ENCODE measurements at places on chromosomes 12 and 14.

DNA sequence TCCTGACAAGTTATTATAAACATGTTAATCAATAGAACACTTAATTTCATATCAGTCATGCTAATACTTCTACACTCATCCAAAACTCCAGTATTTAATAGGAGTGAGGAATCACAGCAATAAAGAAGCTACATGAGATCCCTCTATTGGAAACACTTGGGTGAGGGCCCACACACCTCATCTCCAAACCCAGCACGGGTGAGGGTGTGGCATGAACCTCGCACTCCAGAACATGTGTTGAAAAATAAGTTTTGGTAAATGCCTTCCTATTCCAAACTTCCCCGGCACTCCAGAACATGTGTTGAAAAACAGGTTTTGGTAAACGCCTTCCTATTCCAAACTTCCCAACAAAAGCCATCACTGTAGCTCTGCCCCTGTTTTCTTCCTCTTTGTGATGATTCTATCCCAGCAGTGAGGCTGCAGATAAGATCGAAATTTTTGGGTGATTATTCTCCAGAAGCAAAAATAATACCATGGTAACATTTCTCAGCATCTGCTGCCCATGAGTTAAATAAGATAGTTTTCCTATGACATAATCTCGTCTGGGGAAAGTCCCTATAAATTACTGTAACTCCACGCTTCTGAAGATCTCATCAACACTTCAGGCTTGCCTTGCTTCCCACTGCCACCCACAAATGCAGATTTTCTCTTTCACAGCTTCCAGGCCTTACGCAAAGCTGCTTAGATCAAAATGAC lies 24.4 kb upstream of the PTPRB start:
- peak; percentile 27 for DNase-seq

DNA sequence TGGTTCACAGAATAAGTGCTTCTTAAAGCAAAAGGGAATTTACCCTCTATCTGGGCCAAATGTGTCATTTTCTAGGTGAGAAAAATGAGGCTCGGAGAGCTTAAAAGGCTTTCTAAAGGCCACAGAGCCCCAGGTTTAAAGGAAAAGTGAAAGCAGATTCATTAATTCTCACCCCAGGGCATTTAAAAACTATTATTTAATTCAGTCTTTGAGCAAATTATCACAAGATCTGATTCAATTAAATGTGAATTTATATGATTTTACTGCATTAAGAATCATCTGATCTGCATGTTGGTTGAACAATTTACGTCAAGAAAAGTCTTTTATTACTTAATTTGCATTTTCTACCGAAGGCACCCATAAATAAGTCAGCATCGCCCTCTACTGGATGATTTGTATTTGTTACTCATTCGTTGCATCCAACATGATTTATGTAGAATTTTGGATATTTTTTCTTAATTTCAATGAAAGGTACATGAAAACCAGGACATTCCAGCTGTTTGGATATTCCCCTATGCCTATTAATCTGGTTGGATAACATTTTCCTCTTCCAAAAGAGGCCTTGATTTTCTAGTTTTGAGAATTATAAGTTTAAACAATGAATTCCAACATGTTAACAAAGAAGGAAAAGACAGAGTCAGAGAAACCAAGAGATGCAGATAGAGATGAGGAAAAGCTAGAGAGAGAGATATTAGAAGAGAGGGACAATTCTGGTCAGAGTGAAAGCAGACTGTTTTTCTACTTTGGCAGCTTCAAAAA lies 19.1 kb upstream of the DHRS7 start:
- no peak for DNase-seq

DNA sequence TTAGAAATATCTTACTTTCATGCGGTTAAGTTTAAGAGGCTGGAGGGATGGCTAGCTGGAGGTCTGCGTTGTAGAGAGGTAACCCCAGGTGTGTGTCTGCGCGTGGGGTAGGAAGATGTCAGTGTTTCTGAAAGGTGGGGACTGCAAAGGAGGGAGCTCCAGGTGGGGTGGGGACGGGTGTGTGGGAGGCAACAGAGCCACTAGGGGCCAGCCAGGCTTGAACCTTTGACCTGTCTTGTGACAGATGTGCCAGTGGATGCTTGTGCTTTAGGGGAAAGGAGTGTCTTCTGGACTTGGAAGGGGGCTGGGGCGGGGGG lies 841 bp downstream of the GLI1 start:
- DNase-seq: peak; percentile 20

- no peak for DNase-seq
These were observed 296.6 kb upstream of the RTL1 start for GRCh38 chr14:101200008-101200649.

DNA sequence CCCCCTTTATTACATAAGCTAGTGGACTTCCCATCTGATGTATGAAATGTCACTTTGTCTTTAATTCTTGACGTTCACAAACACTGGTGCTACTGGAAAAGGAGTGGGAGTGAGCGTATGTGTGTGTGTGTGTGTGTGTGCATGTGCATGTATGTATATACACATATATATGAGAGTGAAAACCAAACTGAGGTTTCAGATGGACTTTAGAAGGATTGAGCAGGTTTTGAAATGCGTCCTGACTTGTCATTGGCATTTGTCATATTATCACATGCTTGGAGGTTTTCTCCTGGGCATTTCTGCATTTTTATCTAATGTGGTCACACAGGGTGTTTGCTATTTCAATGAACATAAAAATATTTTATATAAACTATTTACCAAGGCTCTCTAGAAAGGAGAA lies 1085.9 kb downstream of the BCL11B start:
- no peak for DNase-seq

GRCh38 chr12:32532951-32533350 lies 133.6 kb downstream of the FGD4 start:
- DNase-seq: no peak

- DNase-seq: no peak
These were observed 41.1 kb downstream of the TMEM63C start for GRCh38 chr14:77222546-77223225.

GRCh38 chr14:60658909-60659585 lies 9.8 kb upstream of the SIX1 start:
- DNase-seq: no peak

DNA sequence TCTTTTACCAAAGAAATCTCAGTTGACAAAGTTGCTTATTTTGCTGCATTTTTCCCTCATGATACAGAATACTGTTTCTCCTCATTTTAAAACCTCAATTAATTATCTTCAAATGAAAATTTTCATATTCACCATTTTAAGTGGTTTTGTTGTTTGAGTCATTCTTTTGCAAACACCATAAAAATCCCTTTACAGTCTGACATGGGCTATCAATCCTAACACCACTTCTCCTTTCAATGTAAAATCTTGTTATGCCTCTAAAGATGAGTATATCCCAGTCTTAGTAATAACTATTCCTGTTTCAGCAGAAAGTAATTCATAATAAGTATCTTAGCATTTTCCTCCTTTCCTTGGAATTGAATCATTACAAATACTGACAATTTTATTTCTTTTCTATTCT lies 192.2 kb downstream of the SYT1 start:
- no peak for DNase-seq

DNA sequence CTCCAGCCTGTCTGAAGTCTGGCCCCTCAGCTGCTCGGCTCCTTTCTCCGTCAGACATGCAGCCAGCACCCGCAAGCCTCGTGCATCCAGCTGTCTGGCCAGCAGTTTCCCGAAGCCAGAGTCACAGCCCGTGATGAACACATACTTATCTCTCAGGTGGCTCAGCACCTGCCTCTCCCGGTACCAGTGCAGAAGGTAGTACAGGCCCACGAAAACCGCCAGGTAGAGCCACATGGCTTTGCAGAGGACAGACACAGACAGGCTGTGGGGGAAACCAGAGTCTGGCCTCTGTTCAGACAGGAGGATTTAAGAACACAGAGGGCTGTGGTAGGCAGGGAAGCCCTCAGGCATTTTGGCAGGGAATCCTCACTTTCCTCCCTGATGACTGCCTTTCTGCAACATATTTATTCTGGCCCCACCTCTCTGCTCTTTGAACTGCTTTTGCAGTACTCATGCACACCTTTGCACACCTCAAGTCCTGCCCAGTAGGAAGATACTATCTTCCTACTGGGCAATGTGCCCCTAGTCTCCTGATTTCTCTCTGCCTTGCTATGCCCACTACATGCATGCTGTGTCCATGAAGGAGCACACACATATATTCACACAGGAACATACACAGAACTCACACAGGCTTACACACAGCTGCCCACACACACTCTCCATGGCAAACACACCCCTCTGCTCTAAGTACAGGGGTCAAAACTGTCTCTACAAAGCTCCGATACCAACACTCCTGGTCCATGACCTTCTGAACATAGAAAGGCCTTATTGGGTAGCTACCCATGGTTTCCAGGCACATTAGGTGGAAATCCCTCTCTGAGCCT lies at the start of gene RDH16:
Gene RDH16, minus strand, starts transcription at position 380 of the 824 bp plus-strand sequence. Its CDS starts 146 bp downstream, at position 234.
- no peak for DNase-seq

- no peak for DNase-seq
These were observed 6.5 kb downstream of the TMEM119 start for GRCh38 chr12:108591267-108591980.

DNA sequence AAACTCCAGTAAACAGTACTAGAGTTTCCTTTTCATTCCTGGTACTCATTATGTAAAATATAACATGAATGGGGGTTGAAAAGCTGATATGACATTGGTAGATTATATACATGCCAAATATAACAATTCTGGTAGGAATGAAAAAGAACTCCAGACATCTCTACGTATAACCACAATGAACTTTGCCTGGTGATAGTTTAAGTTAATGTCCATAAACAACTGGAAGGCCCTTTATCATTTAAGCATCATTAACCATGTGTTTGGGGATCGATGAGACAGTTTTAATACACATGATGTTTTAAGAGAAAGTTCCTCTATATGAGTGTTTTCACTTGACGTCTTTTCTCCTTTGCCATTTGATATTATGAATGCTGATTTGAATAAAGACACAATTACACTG lies 5.8 kb downstream of the PTGER2 start:
- DNase-seq: no peak

DNA sequence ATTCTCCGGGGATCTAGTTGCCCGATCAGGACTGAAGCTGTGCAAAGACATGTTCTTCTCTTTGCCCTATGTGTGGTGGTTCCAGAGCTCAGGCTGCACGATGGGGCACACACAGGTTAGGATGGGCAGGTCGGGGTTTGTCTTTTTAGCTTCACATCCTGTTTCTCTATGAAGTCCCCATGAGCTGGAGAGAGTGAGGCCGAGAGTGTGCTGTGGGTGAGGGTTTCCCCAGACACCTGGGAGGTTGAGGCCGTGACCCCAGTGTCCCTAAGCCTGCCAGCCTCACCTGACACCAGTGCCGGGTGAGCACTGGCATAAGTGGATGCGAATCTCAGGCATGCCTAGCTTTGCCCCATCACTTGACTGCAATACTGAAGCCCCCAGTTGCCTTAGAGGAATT lies 32.9 kb upstream of the IGF1 start:
- no peak for DNase-seq
